ENCODE measurements at places on chromosomes 7 and 10. TPM values are rescaled to one million over a fixed set of nuclear protein-coding genes. Genes with fewer than 3 reads are reported as not detected.

DNA sequence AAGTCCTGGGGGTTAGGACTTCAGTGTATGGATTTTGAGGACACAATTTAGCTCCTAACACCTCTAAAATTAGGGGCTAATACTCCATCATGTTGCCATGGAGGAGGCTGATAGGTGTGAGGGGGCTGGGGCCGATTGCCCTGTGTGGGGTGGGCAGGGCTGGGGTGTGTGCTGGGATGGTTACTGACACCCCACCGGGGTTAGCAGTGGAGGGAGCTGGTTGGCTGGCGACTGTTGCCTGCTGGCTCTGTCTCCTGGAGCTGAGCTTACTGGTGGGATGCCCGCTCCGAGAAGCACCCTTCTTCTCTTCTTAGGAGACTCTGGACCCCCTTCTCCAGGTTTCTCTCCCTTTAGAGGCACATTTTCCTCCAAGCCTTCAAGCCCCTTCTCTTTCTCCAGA is 22.2 kb upstream of the SH2D4B start:
- no peak for DNase-seq
- H3K36me3 ChIP-seq, result peaks cover 28% of the 10 kb centered on the region
- no peak overlapping the region for H3K27ac ChIP-seq
- no peak overlapping the region for H3K4me3 ChIP-seq

DNA sequence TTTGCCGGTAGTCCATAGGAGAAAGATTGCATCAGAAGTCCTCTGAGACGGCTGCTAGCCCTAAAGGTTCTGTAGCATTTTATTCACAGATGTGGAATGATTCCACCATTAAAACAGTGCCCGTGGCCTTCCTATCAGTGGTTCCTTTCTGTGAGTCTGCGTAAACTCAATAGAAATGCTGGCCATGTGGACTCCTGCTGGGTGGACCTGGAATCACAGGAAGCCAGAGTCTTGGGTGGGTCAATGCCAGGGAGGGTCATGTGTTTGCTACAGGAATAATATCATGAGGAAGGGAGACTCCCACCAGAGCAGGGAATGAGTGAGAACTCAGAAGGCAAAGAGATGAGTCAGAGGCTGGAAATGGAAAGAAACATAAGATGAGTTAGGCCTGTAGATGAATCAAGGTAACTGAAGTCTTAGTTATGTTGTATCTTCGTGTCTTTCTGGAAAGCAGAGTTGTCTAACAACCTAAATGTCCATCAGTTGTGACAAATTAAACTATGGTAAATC is 410.4 kb upstream of the AUTS2 start:
- no peak for DNase-seq
- H3K4me3 ChIP-seq, result no peak overlapping the region
- H3K4me1 ChIP-seq, result peaks cover 8% of the 10 kb centered on the region
- H3K27me3 ChIP-seq, result no peaks in the 10 kb centered on the region
- H3K27ac ChIP-seq, result no peak overlapping the region

DNA sequence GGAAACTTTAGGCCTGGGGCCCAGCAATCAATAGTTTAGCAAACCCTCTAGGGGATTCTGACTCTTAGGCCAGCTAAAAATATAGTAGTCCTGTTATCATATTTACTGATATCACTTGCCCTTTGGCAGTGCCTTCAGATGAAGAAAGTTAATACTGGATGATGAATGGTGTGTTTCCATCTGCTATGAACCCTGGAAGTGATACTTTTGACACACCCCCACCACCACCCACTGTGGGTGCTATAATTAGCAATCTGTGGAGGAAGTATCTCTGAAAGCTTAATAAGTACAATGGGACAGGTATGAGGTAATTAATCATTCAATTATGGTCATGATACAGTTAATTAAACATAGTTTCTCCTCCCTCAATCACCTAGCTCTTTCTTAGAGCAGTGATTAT is 90.4 kb upstream of the LRRTM3 start:
- no peak overlapping the region for H3K27ac ChIP-seq
- no peak overlapping the region for H3K4me3 ChIP-seq
- no peaks in the 10 kb centered on the region for H3K27me3 ChIP-seq
- no peaks in the 10 kb centered on the region for H3K4me1 ChIP-seq

- peak; percentile 21 for DNase-seq
- H3K27me3 ChIP-seq, result no peaks in the 10 kb centered on the region
- peak overlapping the region; percentile 78 for H3K27ac ChIP-seq
These were observed 250.0 kb upstream of the KLF6 start for GRCh38 chr10:4034907-4035598.

- peaks cover 4% of the 10 kb centered on the region for H3K4me1 ChIP-seq
- H3K27ac ChIP-seq, result no peak overlapping the region
- H3K36me3 ChIP-seq, result no peaks in the 10 kb centered on the region
- H3K4me3 ChIP-seq, result no peak overlapping the region
- no peak for DNase-seq
These were observed 13.0 kb upstream of the ZNF503 start for GRCh38 chr10:75414527-75414926.

DNA sequence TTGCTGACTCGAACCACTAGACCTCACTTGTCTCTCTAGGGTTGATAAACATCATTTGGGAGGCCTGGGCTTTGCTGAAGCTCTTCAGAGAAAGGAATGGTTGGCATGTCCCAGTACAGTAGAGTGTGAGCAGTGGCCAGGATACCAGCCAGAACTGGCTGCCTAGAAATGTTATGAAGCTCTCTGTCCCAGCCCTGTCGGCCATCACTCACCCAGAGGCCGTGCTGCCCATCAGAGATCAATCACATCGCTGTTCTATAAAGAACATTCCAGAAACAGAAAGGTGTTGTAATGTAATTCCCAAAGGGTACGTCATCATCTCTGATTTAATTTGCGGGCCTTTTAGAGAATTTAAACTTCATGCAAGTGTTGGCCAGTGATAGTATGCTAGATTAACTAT is 111.5 kb downstream of the PRPF18 start:
- H3K36me3 ChIP-seq, result no peaks in the 10 kb centered on the region
- peaks cover 11% of the 10 kb centered on the region for H3K27me3 ChIP-seq
- no peak for DNase-seq
- no peak overlapping the region for H3K4me3 ChIP-seq
- no peaks in the 10 kb centered on the region for H3K4me1 ChIP-seq
- no peak overlapping the region for H3K27ac ChIP-seq

- H3K27me3 ChIP-seq, result no peaks in the 10 kb centered on the region
- H3K36me3 ChIP-seq, result no peaks in the 10 kb centered on the region
These were observed 48.7 kb downstream of the DOCK1 start for GRCh38 chr10:126953886-126954285.

- no peaks in the 10 kb centered on the region for H3K36me3 ChIP-seq
- no peak for DNase-seq
- peaks cover 4% of the 10 kb centered on the region for H3K4me1 ChIP-seq
These were observed 93.5 kb downstream of the PCGF5 start for GRCh38 chr10:91313796-91314485.

DNA sequence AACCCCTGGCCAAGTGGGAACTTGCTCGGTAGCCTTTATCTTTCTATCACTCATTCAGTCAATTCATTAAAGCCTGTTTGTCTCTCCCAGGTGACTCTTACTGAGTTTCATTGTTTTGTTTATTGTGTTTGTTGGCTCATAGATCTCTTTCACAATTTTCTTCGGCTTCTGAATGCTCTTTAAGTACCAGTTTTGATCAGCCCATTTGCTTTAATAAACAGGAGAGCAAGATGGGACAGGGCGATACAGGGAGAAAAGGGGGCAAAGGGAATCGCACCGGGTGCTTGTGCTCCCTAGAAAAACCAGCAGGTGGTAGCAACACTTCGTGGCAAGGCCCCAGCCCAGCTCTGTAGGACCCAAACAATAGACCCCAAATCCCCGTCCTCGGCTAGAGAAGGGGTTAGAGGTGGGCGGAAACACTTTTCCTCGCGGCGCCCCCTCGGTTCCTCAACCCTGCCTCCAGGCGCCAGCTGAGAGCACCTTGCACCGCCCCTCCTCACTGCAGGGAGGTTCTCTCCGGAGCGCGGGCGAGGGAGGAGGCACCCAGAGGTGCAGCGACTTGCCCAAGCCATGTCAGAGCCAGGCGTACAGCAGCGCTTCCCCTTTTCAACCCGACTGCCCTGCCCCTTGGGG is 1.0 kb upstream of the EPHB6 start:
- H3K27me3 ChIP-seq, result no peaks in the 10 kb centered on the region
- H3K36me3 ChIP-seq, result no peaks in the 10 kb centered on the region
- peak; percentile 76 for DNase-seq
- peaks cover 14% of the 10 kb centered on the region for H3K4me1 ChIP-seq

GRCh38 chr10:78964952-78965633 is 103.7 kb upstream of the ZMIZ1 start:
- H3K27ac ChIP-seq, result no peak overlapping the region
- no peaks in the 10 kb centered on the region for H3K27me3 ChIP-seq
- no peak overlapping the region for H3K4me3 ChIP-seq
- no peaks in the 10 kb centered on the region for H3K4me1 ChIP-seq

DNA sequence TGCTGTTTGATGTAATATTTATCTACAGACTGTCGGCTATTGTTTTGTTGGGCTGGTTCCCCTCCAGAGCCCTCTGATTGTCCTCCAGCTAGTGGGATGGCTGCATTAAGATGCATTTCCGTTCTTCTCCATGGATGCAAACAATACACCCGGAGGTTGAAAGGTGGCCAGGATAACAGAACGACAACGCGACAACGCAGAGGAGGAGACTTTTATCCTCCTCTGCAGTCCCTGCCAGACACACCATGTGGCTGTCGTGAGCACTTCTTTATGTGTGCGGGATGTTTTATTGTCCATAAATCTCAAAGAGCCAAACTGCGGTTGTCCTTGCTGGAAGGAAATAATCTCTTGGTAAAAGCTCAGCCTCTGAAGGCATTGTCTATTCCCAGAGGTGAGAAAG is 39.1 kb upstream of the TCERG1L start:
- H3K27me3 ChIP-seq, result peaks cover 6% of the 10 kb centered on the region
- H3K27ac ChIP-seq, result no peak overlapping the region
- H3K36me3 ChIP-seq, result no peaks in the 10 kb centered on the region
- DNase-seq, result no peak
- H3K4me1 ChIP-seq, result no peaks in the 10 kb centered on the region
- H3K4me3 ChIP-seq, result no peak overlapping the region

DNA sequence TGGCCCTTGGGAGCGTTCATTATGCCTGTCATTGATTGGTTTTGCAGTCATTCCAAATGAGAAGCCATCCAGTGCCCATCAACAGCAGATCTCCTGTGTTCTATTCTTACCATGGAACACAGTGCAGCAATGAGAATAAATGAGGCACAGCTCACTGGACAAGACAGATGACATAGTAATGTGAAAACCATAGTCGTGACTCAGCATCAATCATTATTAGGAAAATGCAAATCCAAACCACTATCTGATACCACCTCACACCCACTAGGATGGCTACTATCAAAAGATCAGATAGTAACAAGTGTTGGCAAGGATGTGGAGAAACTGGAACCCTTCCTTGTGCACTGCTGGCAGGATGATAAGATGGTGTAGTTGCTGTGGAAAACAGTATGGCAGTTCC is 144.7 kb downstream of the ARHGAP22 start:
- H3K4me3 ChIP-seq, result no peak overlapping the region
- H3K4me1 ChIP-seq, result no peaks in the 10 kb centered on the region
- no peak for DNase-seq
- peaks cover 6% of the 10 kb centered on the region for H3K27me3 ChIP-seq
- H3K27ac ChIP-seq, result no peak overlapping the region
- no peaks in the 10 kb centered on the region for H3K36me3 ChIP-seq

The PRKG1 gene
- not detected for total RNA-seq

The SVIL gene
- 8.5 TPM for total RNA-seq

The PCLO gene
- total RNA-seq, result not detected

The EPHB4 gene
- total RNA-seq, result 2.5 TPM

The LIPA gene
- 22.5 TPM for total RNA-seq

The CPEB3 gene
- 1.9 TPM for total RNA-seq

All from activated naive CD8-positive, alpha-beta T cell treated with anti-CD3 and anti-CD28 coated beads for 36 hours (primary cell).